HTR-8/SVneo (cell line): ENCODE measurements at places on chromosomes 5 and 9.

- no peak for DNase-seq
These were observed 812.2 kb downstream of the DTWD2 start for GRCh38 chr5:118176146-118176545.

DNA sequence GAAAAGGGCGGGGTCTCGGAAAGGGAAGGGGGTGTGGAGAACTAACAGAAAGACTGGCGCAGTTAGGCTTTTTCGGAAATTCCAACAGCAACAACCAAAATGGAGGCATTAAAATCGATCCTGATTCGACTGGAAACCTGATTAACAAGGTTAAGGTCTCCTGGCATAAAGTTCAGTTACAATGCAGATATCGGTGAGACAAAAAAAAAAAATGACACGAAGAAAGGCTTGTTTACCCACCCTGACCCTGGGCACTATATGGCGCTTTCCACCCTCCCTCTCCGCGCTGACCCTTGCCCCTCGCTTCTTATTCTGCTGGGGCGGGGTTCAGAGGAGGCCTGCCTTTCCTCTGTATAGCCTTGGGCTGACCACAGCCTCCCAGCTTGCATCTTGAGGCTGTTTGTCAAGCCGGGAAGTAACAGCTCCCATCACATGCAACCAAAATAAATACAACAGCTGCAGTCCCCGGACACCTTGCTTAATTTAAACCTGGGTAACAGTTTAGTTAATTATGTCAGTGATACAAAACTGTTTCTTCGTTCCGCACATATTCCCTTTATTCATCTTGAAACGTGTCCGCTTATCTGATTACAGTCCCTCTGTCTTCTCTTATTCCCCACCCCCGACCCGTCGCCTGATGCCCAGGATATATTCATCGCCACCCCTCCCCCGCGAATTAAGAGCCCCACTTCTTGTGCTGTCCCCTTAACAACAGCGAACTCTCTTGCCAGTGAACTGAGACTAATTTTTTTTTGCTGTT lies 795 bp upstream of the PJA2 start:
- DNase-seq, result peak; percentile 57

GRCh38 chr9:122053567-122054350 lies 39.3 kb downstream of the TTLL11 start:
- peak; percentile 9 for DNase-seq

- no peak for DNase-seq
These were observed 408.6 kb upstream of the IRX4 start for GRCh38 chr5:2291146-2291840.

DNA sequence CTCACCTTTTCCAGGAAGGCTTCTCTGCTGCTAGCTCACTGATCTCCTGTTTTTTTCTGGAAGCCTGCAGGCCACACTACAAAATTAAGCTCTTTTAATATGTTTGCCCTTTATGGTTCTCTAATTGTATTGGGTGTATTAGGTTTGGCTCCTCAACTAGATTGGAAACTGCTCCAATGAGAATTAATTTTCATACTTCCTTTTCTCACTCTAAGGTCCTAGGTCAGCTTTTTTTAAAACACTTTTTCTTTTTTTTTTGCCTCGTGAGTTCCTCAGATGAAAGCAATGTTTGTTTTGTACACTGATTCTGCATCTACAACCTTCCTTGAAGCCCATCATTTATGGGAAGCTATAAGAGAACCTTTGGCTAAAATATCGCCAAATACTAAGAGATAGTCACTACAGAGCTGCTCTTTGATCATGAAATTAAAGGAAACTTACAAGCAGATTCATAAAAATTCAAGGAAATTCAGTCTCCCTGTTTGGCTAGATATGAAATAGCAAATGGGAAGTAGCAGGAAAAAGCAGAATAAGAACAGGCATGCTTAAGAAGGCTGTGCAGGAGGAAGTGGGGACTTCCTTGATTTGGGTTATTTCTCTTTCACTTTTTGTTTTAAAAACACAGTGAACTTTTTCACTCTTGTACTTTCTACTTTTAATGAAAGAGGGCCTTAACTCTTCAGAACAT lies 55.2 kb upstream of the FYB1 start:
- DNase-seq, result no peak

GRCh38 chr5:36936309-36936708 lies 59.7 kb downstream of the NIPBL start:
- no peak for DNase-seq

GRCh38 chr9:29212397-29213387 lies 1639.4 kb upstream of the C9orf72 start:
- no peak for DNase-seq

DNA sequence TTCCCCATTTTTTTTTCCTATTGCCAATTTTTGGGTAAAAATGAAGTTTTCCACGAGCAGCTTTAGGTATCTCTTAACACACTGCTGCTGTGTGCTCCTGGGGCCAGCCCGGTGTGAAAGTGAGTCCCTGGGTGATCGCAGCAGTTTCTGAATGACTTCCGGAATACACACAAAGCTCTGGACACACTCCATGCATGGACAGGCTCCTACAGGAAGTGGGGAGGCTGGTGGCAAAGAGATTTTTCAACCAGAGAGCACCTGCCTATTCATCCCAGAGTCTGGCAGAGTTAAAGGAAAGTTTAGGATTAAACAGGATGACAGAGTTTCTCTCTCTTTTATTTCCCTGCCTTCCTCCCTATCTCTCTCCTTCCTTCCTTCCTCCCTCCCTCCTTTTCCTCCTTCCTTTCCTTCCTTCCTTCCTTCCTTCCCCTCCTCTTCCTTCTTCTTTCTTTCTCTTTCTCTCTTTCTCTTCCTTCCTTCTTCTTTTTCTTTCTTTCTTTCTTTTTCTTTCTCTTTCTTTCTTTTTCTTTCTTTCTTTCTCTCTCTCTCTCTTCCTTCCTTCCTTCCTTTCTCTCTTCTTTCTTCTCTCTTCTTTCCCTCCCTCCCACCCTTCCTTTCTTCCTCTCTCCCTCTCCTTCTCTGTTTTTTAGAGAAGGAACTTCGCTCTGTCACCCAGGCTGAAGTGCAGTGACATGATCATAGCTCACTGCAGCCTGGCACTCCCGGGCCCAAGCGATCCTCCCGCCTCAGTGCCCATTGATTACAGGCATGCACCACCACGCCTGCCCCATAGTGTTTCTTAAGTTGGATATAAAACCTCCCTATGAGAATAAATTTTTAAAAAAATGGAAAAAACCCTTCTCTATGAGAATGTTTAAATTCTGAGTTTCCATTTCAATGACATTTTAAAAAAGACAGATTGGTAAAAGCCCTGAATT lies 38.7 kb upstream of the UBTD2 start:
- no peak for DNase-seq

DNA sequence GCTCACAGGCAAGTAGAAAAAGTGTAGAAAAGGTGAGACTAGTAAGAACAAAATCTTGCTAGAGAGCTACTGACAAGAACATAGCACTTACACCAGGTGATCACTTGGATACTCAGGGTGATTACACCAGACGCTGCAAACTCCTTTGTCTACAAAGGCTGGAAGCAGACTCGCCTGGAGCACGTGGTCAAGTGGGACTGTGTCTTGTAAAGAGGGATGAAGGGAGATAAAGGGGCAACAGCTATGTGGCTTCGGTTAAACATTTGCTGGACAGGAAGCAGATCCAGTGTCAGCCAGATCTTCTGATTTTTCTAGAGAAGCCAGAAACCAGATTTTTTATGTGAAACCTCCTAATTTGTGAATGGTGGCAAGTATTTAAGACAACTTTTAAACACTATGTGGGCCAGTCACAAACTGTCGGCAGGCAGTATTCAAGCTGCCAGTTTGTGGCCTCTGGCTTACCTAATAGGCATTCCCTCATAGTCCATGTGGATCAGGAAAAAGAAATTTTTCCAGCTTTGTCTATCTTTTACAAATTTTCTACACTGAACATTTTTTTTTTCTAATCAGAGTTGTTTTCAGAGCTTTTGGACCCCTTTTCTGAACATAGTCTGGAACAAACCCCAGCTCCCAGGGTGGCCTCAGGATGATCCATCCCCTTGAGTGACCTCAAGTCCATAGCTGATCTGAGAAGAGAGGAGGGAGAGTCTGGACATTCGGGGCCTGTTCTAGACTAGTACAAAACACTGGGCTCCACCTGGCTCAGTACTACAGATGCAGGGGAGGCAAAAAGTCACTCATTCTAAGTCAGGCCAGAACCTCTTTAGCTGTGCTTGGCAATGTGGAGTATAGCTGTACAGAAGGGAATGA lies 262.9 kb downstream of the ARRDC3 start:
- no peak for DNase-seq

DNA sequence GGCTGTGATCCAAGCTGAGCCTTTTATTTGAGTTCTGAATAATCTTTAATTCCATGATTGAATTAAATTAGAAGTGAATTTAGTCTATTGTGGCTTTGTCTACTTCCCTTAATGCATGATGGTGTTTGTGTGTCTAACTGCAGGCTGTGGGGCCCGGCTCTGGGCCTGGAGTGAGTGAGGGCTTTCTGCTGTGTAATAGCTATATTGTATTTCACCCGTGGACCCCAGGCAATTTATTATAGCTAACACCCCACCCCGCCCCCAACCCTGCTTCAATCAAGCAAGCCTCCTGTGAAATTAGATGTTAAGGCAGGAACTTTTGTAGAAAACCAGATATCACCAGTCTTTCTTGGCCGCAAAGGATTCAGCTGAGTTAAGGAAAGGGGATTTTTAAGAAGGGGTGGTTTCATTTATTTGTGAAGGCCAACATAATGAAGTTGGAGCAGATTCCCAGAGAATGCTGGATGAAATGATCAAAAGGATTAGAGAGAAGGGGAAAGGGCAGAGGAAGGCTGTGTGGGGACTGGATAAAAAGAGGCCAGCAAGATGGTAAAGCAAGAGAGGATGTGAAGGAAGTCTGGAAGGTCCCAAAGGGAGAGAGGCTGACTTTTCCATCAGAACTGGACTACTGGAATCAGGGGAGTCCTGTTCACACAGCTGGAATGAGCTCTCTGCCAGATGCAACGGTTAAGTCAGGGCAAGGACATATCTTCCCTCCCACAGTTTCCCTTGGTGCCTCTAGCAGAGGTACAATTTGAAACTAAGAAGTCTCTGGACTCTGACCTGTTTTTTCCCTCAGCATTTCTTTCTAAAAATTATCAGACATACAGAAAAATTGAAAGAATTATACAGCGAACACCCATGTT lies 125.3 kb upstream of the SAP30L start:
- DNase-seq, result no peak
